ENCODE measurements at places on chromosomes 13 and 19. TPM values are rescaled to one million over a fixed set of nuclear protein-coding genes. Genes with fewer than 3 reads are reported as not detected.

ZNF614 gene
- 5.1 TPM for total RNA-seq

DNA sequence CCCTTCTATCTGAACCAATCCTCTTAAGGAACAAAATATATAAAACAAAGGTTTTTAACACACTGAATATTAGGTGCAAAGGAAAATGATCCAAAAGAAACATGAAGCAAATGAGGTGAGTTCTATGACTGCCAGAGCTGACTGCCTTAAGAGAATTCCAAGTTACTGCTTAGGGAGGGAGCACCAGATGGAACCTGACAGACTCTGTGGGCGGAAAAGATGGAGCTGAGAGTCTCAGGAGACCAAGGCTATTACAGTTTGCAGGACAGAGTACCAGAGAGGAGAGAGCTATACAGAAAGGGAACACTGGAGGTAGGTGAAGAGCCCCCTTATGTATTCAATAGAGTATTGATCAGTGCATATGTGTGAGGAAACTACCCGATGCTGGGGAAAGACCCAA lies 87.2 kb downstream of the B3GLCT start:
- DNase-seq: no peak

- DNase-seq: no peak
These were observed 9.3 kb downstream of the ZIC5 start for GRCh38 chr13:99962242-99962641.

SULT2B1 gene
- total RNA-seq: not detected

DNA sequence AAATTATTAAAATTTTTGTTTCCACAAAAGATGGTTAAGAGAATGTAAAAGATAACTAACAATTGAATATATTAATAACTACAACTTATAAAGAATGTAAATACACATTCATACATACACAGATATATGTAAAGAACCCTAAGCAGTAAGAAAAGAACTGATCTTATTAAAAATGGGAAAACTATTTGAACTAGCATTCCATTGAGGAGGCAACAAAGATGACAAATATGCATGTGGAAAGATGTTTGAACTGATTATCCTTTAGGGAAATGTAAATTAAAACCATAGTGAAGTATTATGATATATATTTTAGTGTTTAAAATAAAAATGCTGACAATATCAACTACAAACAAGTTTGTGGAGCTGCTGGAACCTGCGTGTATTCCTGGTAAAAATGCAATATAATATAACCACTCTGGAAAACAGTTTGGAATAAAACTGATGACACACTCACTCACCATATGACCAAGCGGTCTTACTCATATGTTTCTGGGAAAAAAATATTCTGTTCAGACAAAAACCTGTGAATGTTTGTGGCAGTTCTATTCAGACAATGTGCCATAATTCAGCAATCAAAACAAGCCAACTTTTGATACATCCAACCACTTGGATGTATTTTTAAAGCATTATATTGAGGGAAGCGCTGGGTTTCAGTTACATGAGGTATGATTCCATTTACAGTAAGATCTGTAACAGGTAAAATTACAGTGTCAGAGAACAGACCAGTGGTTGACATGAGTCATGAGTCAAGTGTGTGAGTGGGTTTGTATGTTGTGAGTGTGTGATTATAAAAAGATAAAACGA lies 694.4 kb upstream of the SLITRK5 start:
- no peak for DNase-seq

DNA sequence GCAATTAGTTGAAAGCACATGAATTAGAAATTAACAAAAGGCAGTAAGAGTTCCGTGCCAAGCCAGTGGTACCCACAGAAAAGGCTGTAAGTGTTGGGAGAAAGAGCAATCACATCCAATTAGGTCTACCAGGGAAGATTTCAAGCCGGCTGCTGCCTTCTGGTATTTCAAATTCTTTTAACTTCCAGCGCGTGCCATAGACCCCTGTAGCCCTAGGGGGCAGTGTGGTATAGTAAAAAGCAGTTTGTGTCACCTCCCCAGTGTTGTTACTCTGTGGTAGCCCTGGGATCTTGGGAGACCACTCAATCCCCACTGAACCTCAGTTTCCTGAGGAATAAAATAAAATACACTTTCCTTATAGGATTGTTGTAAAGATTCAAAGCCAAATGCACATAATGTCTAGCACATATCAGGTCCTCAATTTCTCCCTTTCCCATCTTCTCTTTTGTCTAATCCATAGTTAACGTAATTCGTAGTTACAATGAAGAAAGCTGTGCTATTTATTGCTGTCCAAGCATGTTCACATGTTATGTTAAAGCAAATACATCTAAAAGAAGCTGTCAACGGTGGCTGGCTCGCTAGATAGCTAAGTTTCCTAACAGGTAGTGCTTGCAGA lies 230.2 kb downstream of the TDRD3 start:
- no peak for DNase-seq

DNA sequence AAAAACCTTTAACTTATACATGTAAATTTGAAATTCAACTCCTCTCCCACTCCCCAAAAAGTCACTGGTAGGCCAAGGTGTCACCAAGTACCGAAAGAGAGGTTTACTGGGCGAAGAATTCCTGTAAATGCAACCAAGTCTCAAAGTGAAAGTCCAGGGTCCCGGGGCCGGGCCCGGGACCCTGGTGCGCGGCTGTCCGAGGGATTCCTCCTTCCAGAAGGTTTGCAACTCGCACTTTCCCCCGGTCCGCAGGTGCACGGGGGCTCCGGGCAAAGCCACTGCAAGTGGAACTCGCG lies 1.1 kb downstream of the STK24 start:
- DNase-seq: no peak

COL4A1 gene
- not detected for total RNA-seq

- DNase-seq: no peak
These were observed 7.3 kb upstream of the INAFM1 start for GRCh38 chr19:47267350-47267759.

DNA sequence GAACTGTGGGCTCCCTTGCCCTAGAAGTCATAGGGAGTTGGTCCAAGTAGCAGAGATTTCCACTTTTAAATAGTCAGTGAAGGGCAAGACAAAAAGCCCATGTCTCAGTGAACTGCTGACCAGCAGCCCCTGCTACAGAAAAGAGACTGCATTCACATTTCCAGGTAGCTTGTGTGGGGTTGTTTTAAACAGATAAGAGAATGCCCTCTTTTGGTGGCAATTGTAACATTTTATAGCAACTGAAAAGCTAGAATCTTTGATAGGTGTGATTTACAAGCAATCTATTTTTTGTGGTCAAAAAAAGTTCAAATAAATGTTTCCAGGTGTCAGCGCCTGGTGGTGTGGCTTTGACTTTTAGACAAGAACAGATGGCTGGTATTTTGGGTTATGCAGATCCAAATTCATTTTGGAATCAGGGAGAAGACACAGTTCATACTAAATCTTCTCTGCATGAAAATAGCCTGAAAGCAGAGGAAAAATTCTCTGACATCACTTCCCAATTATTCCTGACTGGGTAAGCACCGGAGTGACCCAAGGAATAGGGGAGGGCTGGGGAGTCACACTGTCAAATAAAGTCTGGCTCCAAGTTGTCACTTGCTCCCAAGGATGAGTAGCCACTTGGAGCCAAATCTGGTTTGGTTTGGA lies 26.2 kb upstream of the GPR12 start:
- DNase-seq: no peak

DNA sequence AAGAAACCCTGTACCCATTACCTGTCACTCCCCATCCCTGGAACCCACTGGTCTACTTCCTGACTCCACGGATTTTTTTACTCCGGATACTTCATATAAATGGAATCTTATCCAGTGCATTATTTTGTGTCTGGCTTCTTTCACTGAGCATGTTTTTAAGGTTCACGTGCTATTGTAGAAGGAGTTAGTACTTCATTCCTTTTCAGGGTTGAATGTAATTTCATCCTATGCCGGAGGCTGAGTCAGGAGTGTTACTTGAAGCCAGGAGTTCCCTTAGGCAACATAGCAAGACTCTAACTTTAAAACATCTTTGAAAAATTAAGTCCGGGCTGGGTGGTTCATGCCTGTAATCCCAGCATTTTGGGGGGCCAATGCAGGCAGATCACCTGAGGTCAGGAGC lies 17.9 kb upstream of the ELAVL1 start:
- DNase-seq: no peak

DNA sequence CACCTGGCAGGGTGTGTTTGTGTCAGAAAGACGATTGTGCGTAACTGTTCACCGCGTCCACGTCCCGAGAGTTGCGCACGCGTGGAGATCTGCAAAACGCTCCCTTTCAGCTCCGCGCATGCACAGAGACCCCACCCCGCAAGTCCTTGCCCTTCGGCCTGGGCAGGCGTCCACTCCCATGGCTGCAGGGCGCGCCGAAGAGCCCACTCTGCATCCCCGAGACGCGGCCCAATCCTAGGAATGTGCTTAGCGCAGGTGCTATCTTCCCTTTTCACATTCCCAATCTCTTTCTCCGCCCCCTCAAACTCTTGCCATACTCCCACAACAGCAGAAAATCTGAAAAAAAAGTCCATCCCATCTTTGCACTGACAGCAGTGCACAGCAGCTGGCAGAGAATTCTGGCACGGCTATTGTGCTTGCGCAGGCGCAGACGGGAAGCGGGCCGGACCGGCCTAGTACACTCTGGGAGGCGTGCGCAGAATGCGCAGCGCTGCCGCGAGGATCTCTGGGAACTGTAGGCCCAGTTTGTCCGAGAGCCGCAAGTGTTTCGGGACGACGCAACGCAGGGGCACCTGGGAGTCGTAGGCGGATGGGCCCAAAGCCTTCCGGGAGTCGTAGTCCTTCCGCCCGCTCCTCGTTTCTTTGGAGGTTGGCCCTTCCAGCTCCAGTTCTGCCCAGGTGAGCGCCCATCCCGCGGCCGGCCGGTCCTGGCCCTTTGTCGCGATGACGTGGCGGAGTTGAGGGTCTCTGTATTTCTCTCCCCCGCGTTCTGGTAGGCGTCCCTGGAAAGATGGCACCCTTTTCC lies 23.1 kb downstream of the ZNF175 start:
- DNase-seq: peak; percentile 91

Data from CD4-positive, CD25-positive, alpha-beta regulatory T cell (primary cell).